ENCODE measurements at places on chromosomes 4 and X. TPM values are rescaled to one million over a fixed set of nuclear protein-coding genes. Genes with fewer than 3 reads are reported as not detected.

Gene UGT2B7
- not detected for total RNA-seq

Gene TBX22
- not detected for total RNA-seq

Gene DUX4
- not detected for total RNA-seq

Gene ATP1B4
- total RNA-seq, result not detected

Gene PHKA1
- total RNA-seq, result 4.9 TPM

Gene VSIG4
- total RNA-seq, result not detected

Gene PAGE5
- not detected for total RNA-seq
